Frontal cortex (tissue), 4 donors: ENCODE measurements at places on chromosomes 12 and 14. TPM values are rescaled to one million over a fixed set of nuclear protein-coding genes. Genes with fewer than 3 reads are reported as not detected.

KRT77 gene
- not detected for total RNA-seq

CD4 gene
- total RNA-seq, result 2.0 TPM

TGFB3 gene
- 19.2 TPM for total RNA-seq

RFX4 gene
- total RNA-seq, result 2.9 TPM

GALNT8 gene
- 57.5 TPM for total RNA-seq

C12orf60 gene
- total RNA-seq, result 1.6 TPM

NPFF gene
- total RNA-seq, result not detected

DPY19L2 gene
- 36.3 TPM for total RNA-seq

NRL gene
- 1.2 TPM for total RNA-seq

GNB3 gene
- total RNA-seq, result 1.2 TPM

ATP23 gene
- 6.1 TPM for total RNA-seq

POTEG gene
- not detected for total RNA-seq

KANSL2 gene
- 78.3 TPM for total RNA-seq

COCH gene
- total RNA-seq, result 48.5 TPM

SOX5 gene
- total RNA-seq, result 107 TPM

TAS2R10 gene
- 2.4 TPM for total RNA-seq

SLCO1B3 gene
- total RNA-seq, result not detected

SAMD4A gene
- 8.2 TPM for total RNA-seq

TESPA1 gene
- not detected for total RNA-seq

NTF3 gene
- total RNA-seq, result 2.9 TPM

RERG gene
- 1.6 TPM for total RNA-seq

GPD1 gene
- total RNA-seq, result 9.4 TPM

EIF2S3B gene
- total RNA-seq, result 1.6 TPM

FOS gene
- total RNA-seq, result 15.1 TPM

GPR132 gene
- 1.2 TPM for total RNA-seq

HOXC13 gene
- total RNA-seq, result not detected

CARMIL3 gene
- 18.8 TPM for total RNA-seq

C14orf39 gene
- not detected for total RNA-seq

KRT74 gene
- total RNA-seq, result not detected

TAS2R30 gene
- 6.5 TPM for total RNA-seq

ASB2 gene
- total RNA-seq, result under 0.01 TPM

RASSF9 gene
- total RNA-seq, result 0.41 TPM

HSPB8 gene
- 0.41 TPM for total RNA-seq

PTHLH gene
- not detected for total RNA-seq

LRRC10 gene
- not detected for total RNA-seq

TTC8 gene
- 9.4 TPM for total RNA-seq

CBLN3 gene
- total RNA-seq, result not detected

PRIM1 gene
- total RNA-seq, result 31.0 TPM

SERPINA4 gene
- not detected for total RNA-seq

MARCHF9 gene
- total RNA-seq, result 17.5 TPM

AQP6 gene
- total RNA-seq, result not detected

OR10P1 gene
- total RNA-seq, result not detected

AP5M1 gene
- 26.1 TPM for total RNA-seq

OR4M1 gene
- total RNA-seq, result not detected

PPP4R4 gene
- 1.6 TPM for total RNA-seq

DTX3 gene
- total RNA-seq, result 51.4 TPM

RIN3 gene
- total RNA-seq, result under 0.01 TPM

NDUFA12 gene
- total RNA-seq, result 76.6 TPM

B3GNT4 gene
- total RNA-seq, result 11.8 TPM
